ENCODE measurements at places on chromosomes 6 and 20.

DNA sequence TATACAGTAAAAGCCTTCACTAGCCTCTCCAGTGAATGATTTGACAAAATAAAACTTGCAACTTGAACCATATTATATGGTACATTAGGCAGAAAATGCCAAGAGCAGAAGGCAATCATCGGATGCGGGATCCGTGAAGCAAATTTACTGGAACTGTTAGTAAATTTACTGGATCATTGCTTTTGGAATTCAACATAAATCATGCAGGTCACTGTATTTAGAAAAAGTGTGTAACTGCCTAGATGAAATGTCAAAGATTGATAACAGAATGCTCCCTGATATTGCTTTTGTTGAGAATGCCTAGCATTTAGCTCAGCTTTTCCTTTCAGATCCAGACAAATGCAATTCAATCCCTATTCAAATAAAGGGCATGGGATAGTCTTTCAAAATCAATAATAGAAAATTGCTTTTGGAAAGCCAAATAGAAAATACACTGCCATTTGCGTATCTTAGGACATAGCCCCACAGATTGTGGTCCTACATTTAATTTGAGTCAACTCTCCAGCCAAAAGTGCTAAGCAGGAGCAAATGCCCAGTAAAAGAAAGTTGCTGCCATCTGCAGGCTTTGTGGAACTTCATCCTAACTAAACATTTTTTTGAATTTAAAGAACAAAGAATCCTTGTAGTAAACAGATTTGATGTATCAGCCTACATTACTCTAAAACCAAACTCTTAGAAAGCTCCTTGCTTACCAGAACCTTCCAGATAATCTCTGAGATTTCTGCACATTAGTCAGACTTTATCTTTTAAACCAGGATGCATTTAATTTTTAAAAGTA is 109.5 kb upstream of the HSF2 start:
- peak; percentile 5 for DNase-seq

DNA sequence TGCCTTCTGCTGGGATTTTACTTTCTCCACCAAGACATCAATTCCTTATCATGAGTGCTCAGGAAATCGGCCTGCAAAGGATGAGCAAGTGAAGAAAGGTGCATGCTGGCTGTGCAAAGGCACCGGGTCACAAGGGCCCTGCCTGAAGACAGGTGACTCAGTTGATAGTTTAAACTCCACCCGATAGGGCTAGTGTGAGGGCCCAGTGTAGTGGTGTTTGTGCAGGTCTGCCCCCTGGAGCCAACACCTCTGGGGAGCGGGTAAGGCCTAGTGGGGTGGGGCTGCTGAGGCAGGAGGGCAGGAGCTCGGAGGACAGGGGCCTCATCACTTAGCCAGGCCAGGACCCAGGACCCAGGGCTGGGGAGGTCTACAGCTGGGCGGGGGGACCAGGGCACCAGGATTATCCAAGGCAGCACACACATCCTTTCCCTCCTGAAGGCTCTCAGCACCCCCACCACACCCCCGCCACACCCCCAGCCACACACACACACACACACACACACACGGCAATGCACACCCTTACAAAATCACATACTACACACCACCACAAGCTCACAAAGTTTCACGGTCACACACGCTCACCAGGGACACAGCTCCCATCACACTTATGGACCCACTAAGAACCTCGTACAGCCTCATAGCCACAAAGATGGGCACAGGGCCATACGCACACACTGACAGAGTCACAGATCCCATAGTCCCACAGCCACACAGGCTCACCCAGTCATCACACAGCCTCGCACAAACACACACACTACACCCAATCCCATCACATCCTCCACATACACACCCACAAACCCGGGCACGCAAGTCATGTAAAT is 75.4 kb downstream of the GRM4 start:
- DNase-seq = no peak

- no peak for DNase-seq
Measured at GRCh38 chr6:76771059-76771634, 692.1 kb downstream of the HTR1B start.

- DNase-seq = no peak
Measured at GRCh38 chr6:150212778-150213177, 69.9 kb downstream of the PPP1R14C start.

GRCh38 chr6:1334684-1335083 is 22.8 kb downstream of the FOXQ1 start:
- DNase-seq = no peak

DNA sequence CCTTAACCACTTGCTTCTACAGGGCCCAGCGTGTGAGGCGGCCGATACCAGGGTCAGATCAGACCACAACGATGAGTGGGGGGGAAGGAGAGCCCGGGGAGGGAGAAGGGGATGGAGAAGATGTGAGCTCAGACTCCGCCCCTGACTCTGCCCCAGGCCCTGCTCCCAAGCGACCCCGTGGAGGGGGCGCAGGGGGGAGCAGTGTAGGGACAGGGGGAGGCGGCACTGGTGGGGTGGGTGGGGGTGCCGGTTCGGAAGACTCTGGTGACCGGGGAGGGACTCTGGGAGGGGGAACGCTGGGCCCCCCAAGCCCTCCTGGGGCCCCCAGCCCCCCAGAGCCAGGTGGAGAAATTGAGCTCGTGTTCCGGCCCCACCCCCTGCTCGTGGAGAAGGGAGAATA is 2.8 kb downstream of the RING1 start:
- DNase-seq = no peak

DNA sequence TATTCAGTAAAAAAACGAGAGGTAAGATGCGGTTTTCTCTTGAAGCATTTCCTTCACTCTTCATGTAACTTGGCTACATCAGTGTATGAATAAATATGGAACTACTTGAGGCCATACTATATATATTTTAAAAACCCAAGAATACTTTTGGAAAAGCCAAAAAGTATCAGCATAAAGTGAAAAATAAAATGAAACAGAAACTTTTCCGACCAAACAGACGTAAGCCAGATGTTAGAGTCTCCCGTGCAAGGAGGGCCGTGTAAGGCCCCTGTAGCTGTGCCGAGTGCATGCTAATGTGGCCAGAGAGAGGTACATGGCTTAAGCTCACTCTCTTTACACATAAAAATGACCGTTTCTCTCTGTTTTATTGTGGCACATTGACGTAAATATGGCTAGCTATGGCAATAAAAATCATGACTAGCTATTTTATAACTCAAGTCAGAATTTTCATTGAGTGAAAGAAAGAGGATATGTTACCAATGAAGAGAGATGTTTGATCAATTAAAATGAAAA is 140.1 kb upstream of the GMDS start:
- DNase-seq = no peak

DNA sequence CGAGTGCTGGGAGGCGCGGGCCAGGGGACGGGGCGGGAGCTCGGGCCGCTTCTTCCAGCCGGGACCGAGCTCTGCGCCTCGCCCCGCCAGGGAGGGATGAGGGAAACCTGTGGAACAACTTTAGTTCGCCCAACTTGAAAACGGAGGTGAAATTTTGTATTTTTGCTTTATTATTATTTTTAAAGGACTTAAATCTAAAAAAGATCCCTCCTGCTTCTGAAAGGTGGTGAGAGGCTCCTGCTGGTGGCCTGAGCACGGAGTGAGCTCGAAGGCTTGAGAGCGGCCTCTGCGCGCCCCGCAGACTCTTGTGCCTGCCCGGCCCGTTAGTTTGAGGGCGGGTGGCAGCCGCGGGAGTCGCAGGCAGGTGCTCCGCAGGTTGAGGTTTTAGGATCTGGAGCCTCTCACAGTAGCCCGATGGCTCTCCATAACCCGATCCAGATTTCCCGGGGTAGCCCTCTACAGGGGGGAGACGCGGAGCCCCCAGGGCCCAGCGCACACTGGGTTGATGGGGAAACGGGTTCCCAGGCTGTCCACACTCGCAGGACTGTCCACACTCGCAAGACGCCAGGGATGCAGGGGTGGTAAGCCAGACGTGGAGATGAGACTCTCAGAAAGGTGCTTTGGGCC is 46.2 kb upstream of the SUPT3H start:
- no peak for DNase-seq

DNA sequence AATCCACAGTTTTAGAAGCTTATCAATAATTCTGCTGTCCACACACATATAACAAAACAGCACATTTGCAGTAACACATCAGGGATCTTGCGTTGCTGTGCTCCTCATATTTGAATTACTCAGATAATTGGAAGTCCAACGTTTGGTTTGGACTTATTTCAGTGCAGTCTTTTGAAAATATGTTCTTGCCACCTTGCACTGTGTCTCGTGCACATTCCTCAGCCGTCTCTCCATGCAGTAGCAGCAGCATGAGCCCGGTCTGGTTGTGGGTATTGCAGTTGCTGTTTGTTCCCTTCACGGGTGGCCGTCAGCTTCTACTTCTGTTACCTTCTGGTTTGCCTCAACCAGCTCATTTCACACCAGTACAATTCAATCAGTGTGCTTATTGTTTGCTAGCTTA is 215.5 kb downstream of the SLC24A3 start:
- DNase-seq = no peak
